NCI-H1092 (cell line): ENCODE measurements at places on chromosomes 3 and 15.

DNA sequence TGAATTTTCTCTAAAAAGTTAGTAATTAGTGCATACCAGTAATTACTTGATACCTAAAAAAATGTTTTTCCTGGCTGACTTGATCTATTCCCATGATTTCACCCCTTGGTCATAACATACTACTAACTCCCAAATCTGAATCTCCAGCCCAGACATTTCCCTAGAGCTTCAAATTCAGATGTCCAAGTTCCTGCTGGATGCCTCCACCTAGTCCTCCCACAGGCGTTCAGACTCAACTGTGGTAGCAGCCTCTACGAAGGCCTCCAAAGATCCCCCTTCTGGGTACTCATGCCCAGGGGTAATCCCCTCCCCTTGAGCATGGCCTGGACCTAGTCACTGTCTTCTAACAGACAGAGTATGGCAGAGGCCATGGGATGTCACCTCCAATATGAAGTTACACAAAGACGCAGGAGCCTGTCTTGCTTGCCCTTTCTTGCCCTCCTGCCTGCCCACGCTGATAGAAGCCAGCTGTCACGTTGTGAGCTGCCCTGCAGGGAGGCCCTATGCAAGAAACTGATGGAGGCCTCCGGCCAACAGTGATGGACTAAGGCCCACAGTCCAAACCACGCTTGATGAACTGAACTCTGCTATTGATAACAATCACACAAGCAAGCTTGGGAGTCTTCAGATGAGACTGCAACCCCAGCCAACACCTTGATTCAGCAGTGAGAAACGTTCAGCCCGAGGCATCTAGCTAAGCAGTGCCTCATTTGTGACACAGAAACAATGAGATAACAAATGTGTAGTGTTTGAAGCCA, 8.6 kb upstream of the FBN1 start:
- DNase-seq: no peak

- no peak for DNase-seq
These were observed 721.4 kb upstream of the NR2F2 start for GRCh38 chr15:95609096-95609495.

DNA sequence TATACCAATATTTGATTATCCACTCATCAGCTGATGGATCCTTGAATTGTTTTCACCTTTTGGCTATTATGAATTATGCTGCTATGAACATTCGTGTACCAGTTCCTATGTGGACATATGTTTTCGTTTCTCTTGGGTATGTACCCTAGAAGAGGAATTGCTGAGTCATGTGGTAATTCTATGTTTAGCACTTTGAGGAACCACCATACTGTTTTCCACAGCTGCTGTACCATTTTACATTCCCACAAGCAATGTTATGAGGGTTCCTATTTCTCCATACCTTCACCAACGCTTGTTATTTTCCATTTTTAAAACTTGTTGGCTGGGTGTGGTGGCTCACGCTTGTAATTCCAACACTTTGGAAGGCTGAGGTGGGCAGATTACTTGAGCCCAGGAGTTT, 62.9 kb downstream of the RPLP1 start:
- DNase-seq: no peak

GRCh38 chr15:70033529-70034140, 64.1 kb downstream of the TLE3 start:
- DNase-seq: peak; percentile 58

DNA sequence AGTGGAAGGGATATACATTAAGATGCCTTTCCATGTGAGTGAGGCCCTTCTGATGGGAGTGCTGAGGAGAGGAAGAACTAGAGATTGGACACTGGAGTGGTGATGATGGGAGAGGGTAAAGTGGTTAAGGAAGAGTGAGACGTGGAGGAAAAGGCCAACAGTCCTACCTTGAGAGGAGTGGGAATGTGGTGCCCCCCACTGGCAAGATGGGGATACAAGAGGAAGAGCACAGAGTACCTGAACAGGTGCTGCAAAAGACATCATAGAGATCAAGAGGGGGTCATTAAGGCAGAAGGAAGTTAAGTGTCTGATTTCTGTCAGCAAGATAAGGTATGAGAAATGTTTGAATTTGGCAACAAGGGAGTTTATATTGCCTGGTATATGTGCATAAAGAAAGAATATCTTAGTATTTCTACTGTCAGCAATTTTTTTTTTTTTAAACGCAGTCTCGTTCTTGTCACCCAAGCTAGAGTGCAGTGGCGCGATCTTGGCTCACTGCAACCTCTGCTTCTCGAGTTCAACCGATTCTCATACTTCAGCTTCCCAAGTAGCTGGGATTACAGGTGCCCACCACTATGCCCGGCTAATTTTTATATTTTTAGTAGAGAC, 34.0 kb downstream of the ARIH2 start:
- no peak for DNase-seq

GRCh38 chr15:28084547-28084946, 14.6 kb downstream of the OCA2 start:
- no peak for DNase-seq

GRCh38 chr3:46904303-46905212, 27.0 kb downstream of the PTH1R start:
- no peak for DNase-seq

DNA sequence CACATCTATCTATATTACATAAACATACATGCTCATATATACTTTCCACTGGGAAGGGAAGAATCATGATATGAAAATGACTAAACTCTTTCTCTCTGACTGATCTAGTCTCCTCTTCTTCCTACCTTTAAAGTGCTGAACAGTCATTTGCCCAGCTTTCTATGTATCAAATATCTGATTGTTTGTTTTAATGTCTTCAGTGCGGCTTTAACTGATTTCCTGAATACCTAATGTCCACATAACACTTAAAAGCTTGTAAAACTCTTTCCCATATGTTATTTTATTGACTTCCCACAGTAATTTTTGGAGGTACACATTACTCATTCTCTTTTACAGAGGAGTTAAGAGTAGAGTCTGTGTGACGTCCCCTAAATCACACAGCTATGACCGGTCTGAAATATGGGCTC, 28.2 kb downstream of the CPOX start:
- DNase-seq: no peak

DNA sequence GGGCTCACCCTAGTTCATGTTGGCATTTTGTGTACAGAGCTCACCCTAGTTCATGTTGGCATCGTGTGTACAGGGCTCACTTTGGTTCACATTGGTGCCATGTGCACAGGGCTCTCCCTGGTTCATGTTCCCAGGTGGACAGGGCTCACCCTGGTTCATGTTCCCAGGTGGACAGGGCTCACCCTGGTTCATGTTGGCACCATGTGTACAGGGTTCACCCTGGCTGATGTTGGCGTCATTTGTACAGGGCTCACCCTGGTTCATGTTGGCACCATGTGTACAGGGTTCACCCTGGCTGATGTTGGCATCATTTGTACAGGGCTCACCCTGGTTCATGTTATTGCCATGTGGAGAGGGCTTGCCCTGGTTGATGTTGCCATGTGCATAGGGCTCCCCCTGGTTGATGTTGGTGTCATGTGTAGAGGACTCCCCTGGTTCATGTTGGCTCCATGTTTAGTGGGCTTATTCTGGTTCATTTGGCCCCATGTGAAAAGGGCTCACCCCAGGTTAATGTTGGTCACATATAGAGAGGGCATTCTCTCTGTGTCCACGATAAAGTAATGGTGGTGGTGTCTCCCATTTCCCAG, 31.7 kb upstream of the NR2C2 start:
- DNase-seq: no peak

- no peak for DNase-seq
These were observed 16.5 kb downstream of the LRIG1 start for GRCh38 chr3:66484106-66484844.

DNA sequence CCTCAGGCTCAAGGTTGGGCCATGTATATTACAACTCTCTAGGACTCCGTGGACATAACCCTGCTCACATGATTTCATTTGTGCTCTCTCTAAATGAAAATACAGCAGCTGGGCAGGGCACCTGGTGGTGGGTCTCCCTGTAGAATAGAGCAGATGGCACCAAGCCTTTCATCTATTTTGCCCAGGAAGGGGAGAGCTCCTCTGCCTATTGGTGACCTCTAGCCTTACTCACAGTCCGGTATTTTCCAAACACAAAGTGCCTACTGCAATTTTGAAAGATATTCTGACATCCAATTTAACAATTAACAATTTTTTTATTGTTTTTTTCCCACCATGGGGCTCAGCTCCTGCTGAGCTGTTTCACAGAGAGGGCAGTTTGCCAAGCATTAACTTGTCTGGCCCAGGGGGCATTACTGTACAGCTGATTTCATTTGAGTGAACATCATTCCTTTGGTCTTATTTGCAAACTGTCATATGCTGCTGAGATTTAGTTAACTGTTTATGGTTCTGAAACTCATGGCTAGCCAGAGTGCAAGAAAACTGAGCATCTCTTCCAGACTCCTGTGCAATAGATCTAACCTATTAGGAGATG, 474.0 kb downstream of the EPHB1 start:
- DNase-seq: no peak

- DNase-seq: no peak
These were observed 76.8 kb upstream of the ARL6 start for GRCh38 chr3:97687734-97688133.

- no peak for DNase-seq
These were observed 19.0 kb downstream of the AGTR1 start for GRCh38 chr3:148716657-148717056.

- no peak for DNase-seq
These were observed 106.5 kb downstream of the WNT5A start for GRCh38 chr3:55380561-55380960.

DNA sequence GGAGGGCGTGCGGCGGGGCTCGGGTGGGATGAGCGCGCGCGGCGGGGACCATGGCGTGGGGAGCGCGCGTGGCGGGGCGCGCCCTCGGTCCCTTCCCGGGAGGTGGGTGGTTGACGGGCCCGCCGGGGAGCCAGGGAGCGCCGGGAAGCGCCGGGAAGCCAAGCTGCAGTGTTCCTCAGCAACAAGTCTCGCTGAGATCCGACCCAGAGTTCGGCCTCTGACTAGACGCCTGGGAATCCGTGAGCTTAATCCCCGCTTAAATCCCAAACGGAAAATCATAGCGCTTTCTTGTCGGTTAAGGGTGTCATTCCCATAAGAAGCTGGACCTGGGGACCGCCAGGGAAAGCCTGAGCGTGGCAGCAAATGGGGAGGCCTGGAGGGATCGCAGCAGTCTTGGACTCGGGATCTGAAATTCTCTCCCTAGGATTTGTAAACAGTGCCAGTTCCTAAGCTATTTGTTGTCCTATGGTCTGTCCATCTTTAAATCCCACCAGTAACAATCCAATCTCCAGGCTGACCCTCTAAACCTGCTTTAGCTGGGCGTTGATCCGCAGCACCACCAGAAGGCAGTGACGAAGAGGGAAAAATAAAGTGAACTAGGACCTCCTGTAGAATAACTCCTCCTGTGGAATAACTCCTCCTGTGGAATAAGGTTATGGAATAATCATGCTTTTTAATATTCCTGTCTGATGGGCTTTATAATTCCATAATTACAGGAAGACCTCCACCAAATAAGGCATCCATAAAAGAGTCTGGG, 570 bp upstream of the NEDD4 start:
- DNase-seq: peak; percentile 22

GRCh38 chr3:39752751-39753150, 56.7 kb upstream of the MYRIP start:
- DNase-seq: no peak

- DNase-seq: no peak
These were observed 34.8 kb upstream of the RASA2 start for GRCh38 chr3:141452045-141452444.

DNA sequence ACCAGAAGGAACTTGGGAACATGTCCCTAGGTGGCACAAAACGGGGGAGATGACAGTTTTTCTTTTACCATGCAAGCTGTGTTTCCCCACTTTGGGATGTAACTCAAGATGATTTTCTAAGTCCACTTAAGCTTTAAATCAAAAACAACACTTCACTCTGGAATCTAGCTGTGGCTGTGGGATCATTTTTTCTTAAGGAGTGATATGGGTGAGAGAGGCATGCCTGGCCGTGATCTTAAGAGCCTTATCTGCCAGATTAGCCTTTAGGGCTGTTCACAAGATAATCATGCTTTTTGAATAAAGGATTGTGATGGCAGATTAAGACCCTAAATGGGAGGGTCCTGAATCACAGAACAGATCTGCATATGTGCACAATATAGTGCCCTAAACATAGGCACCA, 384.8 kb upstream of the SEMA6D start:
- no peak for DNase-seq

GRCh38 chr3:51673181-51673801, 2.2 kb downstream of the TEX264 start:
- DNase-seq: no peak

- no peak for DNase-seq
These were observed 122.3 kb upstream of the AADACL2 start for GRCh38 chr3:151611419-151611818.

DNA sequence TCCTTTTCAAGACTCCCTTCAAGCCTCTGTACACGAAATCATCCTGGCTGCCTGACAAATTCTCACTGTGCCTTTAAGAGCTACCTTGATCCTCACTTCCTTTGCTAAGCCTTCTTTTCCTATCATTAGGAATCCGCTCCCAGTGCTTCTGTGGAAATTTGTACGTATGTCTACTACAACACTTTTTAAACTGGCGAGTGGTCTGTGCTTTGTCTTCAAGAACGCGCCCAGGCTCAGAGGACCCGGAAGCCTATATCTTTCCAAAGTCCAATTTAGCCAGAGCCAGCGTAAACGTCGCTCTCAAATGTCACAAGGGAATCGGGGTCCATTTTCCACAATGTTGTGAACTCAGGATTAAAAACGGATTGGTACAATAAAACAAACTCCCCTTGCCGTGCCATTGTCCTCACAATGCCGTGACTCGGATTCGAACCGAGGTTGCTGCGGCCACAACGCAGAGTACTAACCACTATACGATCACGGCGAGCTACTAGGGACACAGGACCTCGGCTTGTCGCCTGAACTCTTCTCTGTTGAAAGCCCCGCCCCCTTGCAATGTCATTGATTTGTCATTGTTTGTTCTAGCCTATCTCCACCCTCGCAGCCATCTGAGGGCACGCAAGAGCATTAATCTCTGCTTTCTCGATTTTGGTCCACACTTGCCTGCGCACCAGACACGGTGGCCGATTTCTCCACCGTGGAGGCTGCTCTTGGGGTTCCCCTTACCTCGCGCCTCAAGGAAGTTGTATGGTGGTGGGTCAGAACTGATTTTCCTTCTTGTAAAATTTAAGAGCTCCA, 12.4 kb upstream of the SHF start:
- DNase-seq: peak; percentile 88

- DNase-seq: peak; percentile 50
These were observed 20.5 kb downstream of the RBP2 start for GRCh38 chr3:139455855-139456254.

GRCh38 chr15:38678281-38678680, 113.7 kb upstream of the RASGRP1 start:
- DNase-seq: no peak

DNA sequence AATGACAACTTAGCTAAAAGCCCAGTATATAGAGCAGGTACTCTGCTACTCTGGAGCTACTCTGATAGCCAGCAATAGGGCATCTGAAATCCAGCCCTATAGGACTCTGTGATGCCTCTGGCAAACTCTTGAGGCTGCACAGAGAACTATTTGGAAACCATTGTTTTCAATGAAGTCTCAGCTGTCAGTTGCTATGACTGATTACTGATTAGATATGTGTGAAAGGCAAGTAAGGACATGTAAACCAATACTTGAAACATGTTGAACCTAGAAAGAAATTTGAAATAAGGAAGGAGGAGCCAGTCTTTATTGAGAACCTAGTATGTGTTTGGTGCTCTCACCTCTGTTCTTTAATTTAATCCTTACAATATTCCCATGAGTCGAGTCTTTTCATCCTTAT, 40.2 kb upstream of the CRTC3 start:
- DNase-seq: no peak
